ENCODE measurements at places on chromosomes 11 and 22.

DNA sequence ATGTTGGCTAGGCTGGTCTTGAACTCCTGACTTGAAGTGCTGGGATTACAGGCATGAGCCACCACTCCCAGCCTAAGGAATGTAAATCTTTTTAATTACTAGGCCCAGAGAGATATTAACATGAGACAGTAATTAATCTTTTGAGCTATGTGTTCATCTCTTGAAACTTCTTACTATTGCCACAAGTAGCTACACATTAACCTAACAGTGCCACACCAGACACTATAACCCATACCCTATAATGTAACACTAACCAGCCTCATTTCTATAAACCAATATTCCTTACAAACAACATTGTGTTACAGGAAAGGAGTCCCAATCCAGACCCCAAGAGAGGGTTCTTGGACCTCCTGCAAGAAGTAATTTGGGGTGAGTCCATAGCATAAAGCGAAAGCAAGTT lies 8.0 kb upstream of the COX8A start:
- no peak for DNase-seq

- no peak for DNase-seq
Observed at GRCh38 chr11:47376525-47377371, 1.6 kb downstream of the SPI1 start.

DNA sequence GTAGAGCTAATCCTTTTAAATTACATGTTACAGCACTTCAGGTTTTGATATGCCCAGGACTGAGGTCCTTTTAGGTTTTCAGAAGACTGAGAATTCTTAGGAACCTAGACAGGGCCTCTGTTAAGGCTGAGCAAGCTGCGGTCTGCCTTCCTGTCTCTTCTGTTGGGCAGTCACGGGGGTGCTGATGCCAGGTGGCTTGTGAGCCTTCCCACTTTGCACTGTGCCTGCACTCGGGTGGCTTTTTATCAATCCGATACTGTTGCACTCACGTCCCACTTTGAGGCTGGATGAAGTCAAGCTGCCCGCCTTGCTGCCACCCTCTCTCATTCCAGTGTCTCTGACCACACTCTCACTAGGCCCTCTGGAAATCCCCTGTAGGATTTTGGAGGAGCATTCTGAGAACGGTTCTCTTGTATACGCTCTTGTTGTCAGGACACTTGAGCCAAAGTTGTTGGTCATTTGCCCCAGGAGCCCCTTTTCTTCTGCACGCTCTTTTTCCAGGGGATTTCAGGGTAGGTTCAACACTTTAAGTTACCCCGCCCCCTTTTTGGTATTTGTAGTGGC lies 141.8 kb downstream of the TEAD1 start:
- DNase-seq = no peak

DNA sequence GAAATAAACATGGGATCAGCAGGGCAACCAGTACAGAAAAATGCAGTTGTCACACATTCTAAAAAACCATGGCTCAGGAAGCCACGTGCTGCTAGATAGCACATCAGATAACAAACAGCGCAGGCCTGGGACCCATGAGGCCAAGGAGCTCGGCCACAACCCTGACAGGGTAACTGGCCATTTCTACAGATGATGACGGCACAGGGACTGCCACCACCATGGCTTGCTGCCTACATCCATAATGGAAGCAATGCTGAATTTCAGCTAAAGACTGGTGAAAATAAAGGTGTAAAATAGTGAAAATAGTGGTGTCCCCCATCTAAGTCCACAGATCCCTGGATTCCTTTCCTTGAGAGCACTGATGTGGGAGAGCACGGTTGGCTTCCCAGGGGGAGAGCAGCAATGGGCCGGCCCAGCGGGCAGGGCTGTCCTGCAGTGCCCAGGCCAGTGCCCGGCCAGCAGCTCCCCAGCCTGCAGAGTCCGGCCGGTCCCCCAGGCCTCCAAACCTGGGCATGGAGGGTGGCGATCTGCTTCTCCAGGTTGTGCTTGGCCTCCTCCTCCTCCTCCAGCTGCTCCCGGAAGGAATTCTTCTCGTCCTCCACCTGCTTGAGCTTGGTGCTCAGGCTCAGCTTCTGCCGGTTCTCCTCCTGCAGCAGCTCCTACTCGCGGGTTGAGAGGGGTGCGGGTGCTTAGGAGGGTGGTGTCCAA lies 40.0 kb downstream of the APOL1 start:
- DNase-seq = no peak
